Posterior cingulate gyrus (tissue), 11 donors: ENCODE measurements at places on chromosomes 4 and X.

DNA sequence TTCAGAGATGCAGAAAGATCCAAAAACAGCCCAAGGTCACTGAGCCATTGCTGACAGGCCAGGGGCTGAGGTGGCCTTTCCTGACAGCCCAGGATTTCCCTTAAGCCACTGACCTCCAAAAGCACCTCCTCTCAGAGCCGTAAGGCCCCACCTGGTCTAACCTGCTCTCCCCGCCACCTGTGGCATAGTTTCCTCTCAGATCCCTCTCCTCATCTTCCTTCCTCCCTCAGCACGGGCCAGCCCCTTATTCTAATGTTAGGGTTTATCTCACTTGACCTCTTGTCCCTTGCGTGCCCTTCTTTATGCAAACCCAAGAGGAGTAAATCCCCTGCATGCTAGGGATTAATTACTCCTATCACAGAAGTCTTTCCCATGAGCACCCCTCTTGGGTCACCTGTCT lies 113.0 kb downstream of the RBM47 start:
- DNase-seq, result no peak

- DNase-seq, result no peak
Measured at GRCh38 chr4:113502476-113502875, 259.1 kb downstream of the CAMK2D start.

DNA sequence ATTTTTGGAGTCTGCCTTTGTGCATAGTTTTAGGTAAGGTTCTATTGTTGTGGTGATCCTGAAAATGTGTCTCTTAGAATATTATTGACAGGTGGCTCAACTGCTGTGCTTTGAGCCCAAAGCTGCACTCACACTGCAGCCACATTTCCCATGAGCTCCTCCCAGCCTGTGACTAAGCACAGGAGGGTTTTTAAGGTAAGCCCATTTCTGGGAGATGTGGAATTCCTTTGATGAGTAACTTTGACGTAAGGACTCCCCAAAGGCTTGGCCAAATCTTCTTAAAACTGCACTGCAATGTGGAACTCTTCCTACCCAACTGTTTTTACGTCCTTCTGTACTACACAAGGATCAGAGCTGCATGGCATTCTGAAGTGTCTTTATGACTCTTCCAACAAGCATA lies 20.0 kb upstream of the TMPRSS11A start:
- DNase-seq, result no peak

- DNase-seq, result no peak
Measured at GRCh38 chr4:138099385-138099784, 142.8 kb downstream of the SLC7A11 start.

DNA sequence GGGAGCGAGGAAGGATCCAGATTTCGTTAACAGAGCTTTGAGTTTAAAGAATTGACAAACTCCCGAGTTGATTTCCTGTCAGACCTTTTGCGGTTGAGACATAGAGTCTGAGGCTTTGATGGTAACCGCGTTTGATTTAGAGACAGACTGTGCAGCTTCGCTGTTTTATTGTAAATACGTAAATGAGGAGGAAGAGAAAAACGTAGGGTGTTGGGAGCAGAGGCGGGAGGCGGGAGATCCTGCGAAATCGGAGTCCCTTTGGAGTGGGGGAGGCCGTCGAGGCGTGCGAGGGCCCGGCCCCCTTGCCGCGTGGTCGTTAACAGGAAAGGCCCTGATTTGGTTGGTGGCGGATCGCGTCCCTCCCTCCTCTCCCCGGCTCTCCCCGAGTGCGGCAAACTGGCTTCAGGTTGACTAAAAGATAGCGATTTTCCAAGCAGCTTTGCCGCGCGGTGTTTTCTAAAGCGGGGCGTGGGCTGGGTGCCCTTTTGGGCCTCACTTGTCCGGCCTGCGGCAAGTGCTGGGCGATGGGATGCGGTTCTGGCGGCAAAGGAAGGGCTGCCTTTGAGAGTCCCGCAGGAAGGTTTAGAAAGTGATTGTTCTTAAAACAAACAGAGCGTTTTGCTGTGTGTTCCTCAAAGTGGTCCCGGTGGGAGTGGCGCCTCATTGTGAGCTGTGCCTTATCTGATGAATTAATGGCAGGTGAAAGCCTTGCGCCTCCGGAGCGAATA lies 857 bp downstream of the SCML1 start:
- DNase-seq, result no peak

- peak; percentile 87 for DNase-seq
Measured at GRCh38 chr4:1579001-1579900, 104.9 kb downstream of the FAM53A start.

DNA sequence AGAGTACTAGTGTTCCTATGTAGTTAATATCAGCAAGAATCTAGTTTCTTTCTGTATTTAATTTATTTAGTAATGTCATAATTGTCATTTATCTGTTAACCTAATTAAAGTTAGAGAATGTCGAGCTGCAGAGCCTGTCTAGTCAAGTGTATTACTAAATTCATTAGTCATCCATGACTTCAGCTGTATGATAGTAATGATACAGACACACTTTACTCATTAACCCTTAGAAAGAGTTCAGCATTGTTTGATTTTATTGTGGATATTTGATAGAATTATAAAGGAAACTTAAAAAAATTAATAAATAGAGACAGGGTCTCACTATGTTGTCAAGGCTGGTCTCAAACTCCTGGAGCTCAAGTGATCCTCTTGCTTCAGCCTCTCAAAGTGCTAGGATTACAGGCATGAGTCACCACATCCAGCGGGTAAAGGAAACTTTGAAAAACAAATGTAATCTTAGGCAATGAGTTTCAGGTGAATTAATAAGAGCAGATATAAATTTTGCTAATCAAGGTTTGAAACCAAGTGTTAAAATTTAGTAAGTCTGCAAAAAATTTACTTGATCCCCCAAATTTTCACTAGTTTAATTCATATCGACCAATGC lies 110.6 kb downstream of the ANK2 start:
- no peak for DNase-seq

GRCh38 chrX:9676306-9676705 lies 89.3 kb downstream of the GPR143 start:
- no peak for DNase-seq

DNA sequence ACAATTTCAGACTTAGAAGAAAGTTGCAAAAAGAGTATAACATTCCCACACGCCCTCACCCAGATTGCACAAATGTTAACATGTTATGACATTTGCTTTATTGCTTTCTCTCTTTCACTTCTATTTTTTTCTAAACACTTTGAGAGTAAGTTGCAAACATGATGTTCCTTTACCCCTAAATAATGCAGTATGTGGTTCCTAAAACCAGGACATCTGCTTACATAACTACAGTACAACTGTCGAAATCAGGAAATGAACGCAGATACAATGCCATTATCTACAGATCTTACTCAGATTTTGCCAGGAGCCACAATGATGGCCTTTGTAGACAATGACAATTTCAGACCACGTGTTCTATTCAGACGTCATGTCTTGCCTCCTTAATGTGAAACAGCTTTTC lies 22.4 kb downstream of the SH3TC1 start:
- no peak for DNase-seq

- DNase-seq, result no peak
Measured at GRCh38 chr4:57168982-57169381, 58.8 kb upstream of the IGFBP7 start.

GRCh38 chr4:9845791-9846493 lies 64.5 kb downstream of the DRD5 start:
- no peak for DNase-seq

GRCh38 chr4:44118971-44119680 lies 329.5 kb downstream of the KCTD8 start:
- no peak for DNase-seq

DNA sequence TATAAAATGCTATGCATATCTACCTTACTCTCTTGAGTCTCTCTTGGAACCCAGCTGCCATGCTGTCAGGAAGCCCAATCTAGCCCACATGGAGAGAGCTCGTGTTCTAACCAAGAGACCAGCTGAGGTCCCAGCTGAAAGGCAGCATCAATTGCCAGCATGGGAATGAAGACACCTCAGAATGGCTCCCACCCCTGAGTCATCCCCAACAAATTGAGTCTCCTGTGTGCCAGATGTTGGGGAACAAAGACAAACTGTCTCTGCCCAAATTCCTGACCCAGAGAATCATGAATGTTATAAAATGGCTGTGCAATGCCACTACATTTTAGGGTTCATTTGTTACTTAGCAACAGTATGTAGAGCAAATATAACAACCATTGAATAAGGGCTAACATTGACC lies 105.2 kb upstream of the STX18 start:
- no peak for DNase-seq

DNA sequence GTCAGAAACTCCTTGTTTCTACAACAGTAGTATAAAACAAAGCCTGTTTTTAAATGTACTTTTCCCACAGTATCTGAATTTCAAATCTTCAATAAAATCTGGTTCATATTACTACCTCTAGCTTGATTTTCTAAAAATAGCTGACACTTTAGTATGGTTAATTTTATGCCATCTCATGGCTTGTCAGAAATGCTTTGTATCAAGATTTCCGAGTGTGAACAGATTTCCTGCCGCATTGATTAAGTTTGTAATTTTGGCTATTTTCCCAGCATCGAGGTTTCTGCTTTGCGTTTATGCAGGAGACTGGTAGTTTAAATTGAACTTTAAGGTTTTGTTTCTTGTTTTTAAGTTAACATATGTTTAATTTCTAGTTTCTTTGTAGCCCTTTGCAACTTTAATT lies 44.2 kb downstream of the CLCN3 start:
- no peak for DNase-seq

DNA sequence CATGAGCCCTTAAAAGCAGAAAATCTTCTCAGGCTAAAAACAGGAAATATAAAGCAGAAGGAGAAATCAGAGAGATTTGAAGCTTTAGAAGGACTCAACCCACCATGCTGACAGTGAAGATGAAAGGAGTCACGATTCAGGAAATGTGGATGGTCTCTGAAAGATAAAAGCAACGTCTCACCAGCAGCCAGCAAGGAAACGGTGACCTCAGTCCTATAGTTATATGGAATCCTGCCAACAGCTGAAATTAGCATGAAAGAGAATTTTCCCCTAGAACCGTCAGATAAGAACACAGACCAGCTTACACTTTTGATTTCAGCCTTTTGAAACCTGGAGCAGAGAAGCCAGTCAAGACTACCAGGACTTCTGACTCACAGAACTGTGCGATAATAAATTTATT lies 715.7 kb upstream of the HTR2C start:
- no peak for DNase-seq

GRCh38 chrX:13142891-13143290 lies 98.5 kb upstream of the FAM9C start:
- DNase-seq, result no peak

DNA sequence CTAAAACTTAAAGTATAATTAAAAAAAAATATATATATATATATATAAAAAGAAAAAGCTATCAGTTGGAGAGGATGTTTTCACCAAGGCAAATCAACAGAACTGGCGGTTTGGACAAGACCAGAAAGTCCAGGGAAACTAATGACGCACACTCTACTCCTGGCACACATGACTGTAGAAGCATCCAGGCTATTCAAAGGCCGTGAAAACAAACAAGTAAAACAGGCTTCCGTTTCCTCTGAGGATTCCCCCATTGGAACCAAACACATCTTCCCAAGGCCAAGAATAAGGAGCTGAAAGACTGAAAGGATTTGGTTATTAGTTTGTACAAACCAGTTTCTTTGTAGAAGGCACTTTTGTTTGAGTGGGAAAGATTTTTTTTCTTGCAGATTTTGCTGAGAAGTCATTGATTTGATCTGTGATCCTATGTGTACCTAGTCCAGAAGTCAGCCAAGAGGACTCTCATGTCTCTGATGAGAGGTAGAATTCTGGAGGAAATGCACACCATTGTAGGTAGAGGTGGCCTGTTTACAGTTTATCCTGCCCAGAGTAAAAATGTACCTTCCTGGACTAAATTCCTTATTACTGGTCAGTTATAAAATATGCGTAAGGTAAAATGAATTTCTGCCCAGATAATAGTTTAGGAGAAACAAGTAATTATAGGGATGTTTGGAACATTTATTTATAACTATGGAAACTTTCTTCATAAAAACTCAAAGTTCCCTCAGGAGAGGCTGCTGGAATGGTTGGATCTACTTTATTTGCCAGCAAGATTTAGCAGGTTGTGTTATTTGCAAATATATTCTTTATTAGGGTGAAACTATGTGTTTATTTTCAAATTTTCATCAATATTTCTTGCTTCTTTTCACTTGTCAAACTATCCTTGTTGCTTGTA lies 66.5 kb downstream of the DMP1 start:
- DNase-seq, result no peak

- DNase-seq, result no peak
Measured at GRCh38 chr4:123568936-123569335, 172.3 kb downstream of the SPRY1 start.

GRCh38 chr4:81491943-81492342 lies 20.2 kb upstream of the RASGEF1B start:
- DNase-seq, result no peak

DNA sequence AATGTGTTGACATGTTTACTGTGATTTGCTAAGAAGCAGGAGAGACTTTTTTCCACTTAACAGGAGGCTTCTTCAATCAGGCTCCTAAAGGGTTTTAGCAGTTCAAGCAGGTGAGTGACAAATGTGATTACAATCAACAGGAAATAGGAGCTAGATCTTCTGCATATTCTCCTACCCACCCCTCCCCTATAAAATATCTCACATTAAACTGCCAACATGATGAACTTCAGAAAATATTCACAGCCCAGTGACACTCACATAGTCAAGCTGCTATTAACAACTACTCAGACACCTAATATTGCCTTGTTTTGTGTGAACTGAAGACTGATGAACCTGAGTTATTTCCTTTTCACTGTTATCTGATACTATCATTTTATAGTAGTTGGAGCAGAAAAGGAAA lies 55.9 kb upstream of the ANTXR2 start:
- no peak for DNase-seq

GRCh38 chr4:87949961-87950360 lies 25.6 kb upstream of the SPP1 start:
- no peak for DNase-seq

DNA sequence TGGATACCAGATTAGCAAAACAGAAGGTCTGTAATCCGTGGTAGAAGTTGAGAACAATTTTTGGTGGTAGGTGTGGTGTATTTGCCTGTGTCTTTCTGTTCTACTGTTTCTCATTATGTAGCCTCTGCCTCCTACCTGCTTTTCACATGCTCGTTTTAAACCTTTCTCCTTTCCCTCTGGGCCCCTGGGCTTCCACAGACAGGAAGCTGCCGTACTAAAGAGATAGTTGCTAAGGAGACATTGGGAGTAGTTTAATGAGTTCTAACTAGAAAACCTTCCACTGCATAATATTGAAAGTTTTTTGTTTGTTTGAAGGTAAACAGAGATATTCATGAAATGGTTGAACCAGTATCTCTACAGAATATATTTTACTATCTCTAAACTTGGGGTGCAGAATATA lies 107.8 kb downstream of the STOX2 start:
- no peak for DNase-seq

GRCh38 chr4:91171217-91171616 lies 1044.0 kb downstream of the CCSER1 start:
- no peak for DNase-seq

DNA sequence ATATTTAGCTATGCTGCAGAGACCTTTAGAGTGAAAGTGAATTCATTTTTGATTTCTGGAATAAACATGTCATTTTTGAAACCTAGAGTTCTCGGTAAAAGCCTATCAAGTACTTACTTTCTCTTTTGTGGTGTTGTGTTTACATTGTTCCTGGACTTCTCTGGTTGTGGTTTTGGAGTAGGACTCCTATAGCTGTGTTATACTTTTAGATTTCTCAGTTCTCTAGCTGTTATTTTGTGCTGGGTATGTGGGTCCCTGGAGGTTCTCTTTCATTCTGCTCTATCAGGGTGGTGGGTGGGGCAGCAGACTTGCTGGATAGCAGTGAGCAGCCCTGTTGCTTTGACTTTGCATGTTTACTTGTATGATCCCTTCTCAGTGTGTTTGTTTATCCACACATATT lies 25.6 kb upstream of the MSMO1 start:
- DNase-seq, result no peak

- no peak for DNase-seq
Measured at GRCh38 chr4:86938771-86939520, 4.1 kb downstream of the AFF1 start.
